ENCODE measurements at places on chromosomes 11 and 22. TPM values are rescaled to one million over a fixed set of nuclear protein-coding genes. Genes with fewer than 3 reads are reported as not detected.

Gene ACR
- 2.2 TPM for total RNA-seq

Gene RAB6A
- total RNA-seq, result 60.3 TPM

Gene TCN1
- under 0.01 TPM for total RNA-seq

Gene JHY
- 3.0 TPM for total RNA-seq

Gene CYB5R2
- total RNA-seq, result not detected

GRCh38 chr11:118657238-118657637 is 22.2 kb downstream of the TREH start:
- DNase-seq, result no peak

DNA sequence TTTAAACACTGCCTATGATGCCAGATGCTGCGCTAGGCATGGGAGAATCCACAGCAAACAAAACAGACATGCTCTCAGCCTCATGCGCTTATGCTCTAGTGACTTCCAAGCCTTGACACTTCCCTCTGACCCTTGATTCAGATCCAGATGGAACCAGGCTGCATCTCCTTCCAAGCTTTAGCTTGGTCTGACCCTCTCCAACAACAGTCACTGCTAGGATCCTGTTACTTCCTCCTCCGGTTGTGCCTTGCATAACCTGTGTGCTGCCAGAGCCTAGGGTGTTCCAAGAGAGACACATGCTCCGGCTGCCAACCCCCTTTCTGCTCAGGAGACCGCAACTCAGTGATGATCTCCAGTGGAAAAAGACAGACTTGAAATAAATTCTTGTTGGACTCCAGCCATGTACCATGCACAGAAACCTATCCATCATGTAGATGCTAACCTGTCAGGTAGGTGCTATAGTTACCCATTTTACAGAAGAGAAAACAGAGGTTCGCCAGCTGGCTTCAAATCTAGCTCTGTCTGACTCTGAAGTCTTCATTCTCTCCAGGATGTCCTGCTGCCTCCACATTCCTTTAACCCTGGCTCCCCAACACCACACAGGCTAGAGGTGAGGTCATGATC is 136.3 kb upstream of the TEAD1 start:
- no peak for DNase-seq

- DNase-seq, result no peak
Measured at GRCh38 chr22:24330636-24331035, 60.0 kb downstream of the SPECC1L start.

DNA sequence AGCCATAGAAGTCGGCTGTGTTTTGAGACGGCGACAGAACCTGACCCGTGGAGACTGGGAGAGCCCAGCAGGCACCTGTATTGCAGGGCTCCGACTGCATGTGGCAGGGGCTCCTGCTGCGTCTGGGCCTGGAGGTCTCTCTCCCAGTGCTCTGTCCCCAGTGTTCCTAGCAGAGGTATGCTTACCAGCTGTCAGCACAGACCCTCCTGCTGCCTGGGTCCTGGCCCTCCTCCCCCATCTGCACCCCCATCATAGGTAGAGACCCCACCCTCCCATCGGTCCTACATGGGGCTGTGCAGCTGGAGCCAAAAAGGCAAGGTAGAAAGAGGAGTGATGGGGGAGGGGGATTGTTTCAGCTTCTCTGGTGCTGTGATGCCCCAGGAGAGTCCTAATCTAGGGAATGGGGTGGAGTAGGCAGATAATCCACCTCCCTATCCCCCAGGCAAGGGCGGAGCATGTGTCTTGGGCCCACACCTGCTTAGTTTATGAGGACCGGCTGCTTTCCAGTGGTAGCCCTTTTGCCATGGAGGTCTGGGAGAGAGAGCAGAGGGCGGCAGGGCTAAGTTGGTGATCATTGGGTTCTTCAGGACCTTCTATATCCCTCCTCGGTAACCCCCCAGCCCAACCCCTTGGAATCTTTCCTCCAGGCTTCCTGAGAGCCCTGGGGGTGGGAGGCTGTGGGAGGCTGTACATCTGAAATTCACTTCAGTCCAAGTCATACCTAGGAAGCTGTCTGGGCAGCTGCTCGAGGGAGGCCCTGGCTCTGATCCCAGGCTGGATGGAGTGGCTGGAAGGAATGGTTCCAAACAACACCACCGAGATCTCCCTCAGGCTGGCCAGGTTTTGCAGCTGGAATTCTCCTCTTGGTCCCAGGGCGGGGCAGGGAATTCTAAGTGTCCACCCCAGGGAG is 5.3 kb downstream of the SLC7A4 start:
- DNase-seq, result no peak

DNA sequence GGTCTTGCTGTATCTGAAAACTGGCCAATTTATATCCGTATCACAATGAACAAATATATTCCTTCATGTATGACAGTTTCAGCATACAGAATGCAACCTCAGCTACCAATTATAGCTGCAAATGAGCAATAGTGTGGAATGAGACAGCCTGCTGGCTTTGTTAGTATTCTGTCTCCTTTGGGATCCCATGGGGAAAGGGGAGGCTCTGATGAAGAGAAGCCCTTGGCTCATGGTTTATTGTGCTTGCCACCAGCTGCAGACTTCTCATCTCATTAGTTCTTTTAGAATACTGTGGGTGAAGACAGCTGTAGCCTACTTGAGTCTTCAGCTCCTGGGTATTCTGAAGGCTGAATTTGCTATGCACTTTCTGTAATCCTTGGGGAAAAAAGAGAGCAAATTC is 42.4 kb downstream of the PITPNB start:
- no peak for DNase-seq

DNA sequence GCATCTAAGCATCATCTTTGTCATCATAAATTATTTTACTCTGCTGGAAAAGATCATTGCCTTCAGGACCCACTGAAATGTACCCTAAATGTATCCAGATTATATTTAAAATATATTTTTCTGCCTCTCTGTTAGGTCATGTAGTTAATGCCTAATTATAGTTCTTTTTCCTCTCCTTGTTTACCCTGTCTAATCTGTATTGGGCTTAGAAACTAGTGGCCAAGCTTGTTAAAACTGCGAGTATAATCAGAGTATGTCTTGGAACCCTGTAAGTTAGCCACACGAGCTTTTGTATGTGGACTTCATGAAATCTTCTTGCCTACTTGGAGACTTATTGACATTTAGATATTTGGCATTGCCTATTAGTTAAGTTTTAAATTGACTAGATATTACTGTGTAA is 55.6 kb downstream of the ARFGAP2 start:
- no peak for DNase-seq

GRCh38 chr22:27637604-27638003 is 164.0 kb downstream of the MN1 start:
- DNase-seq, result no peak

Measured in hematopoietic multipotent progenitor cell (in vitro differentiated cells).